Activated CD4-positive, alpha-beta T cell treated with anti-CD3 and anti-CD28 coated beads, Interleukin-2, amount 10 ng/mL, durations not matched to agents 7 days and 5 days (primary cell): ENCODE measurements at places on chromosomes 12 and 14. TPM values are rescaled to one million over a fixed set of nuclear protein-coding genes. Genes with fewer than 3 reads are reported as not detected.

DNA sequence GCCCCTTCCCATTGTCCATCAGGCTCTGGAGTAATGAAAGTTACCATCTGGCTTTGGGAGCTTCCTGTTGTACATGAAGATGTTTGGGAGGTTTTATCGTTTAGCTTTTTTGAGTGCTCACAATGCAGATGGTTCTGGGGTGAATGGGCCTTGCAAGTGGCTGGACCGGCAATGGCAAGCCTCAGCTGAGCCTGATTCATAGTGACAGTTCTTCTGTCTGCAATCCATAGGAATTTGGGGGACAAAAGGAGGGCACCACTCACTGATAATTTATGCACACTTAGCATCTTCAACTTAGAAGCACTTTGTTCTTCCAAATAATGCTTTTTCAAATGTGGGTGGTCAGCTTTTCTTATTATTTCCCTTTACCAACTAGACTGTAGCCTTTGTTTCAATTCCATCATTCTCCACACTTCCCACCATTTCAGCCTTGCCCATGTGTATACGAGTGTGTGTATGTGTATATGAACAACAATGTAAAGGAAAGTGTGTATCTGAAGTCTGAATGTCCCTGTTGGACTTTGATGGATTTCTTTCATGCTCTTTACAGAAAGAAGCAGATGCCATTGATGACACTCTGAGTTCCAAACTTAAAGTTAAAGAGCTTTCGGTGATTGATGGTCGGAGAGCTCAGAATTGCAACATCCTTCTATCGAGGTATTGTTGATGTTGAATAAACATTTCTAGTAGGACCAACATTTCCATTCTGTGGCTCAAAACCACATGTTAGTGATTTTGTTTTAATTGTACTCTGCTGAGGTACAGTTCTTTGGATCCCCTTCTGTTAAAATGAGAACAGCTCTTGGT is 125.5 kb downstream of the GPR135 start:
- H3K4me1 ChIP-seq = no peaks in the 10 kb centered on the region
- peaks cover 4% of the 10 kb centered on the region for H3K36me3 ChIP-seq
- H3K4me3 ChIP-seq = no peak overlapping the region
- no peak overlapping the region for H3K27ac ChIP-seq
- H3K27me3 ChIP-seq = no peaks in the 10 kb centered on the region

- H3K4me3 ChIP-seq = no peak overlapping the region
- H3K4me1 ChIP-seq = no peaks in the 10 kb centered on the region
- H3K36me3 ChIP-seq = no peaks in the 10 kb centered on the region
These were observed 74.1 kb downstream of the KIF26A start for GRCh38 chr14:104212206-104213095.

GRCh38 chr12:50612882-50613281 is 108.1 kb downstream of the DIP2B start:
- H3K27me3 ChIP-seq = no peaks in the 10 kb centered on the region
- no peaks in the 10 kb centered on the region for H3K4me1 ChIP-seq
- H3K27ac ChIP-seq = no peak overlapping the region
- peaks cover 8% of the 10 kb centered on the region for H3K36me3 ChIP-seq

The KIF26A gene
- 0.50 TPM for total RNA-seq
